ENCODE measurements at places on chromosomes 3 and 15.

- DNase-seq, result peak; percentile 89
These were observed 35.8 kb downstream of the THSD4 start for GRCh38 chr15:71151081-71151480.

GRCh38 chr3:195764961-195765706, 44.4 kb downstream of the MUC20 start:
- no peak for DNase-seq

- DNase-seq, result peak; percentile 29
These were observed 365.6 kb downstream of the TIGIT start for GRCh38 chr3:114659109-114660061.

- no peak for DNase-seq
These were observed 66.3 kb downstream of the SQOR start for GRCh38 chr15:45701108-45701507.

DNA sequence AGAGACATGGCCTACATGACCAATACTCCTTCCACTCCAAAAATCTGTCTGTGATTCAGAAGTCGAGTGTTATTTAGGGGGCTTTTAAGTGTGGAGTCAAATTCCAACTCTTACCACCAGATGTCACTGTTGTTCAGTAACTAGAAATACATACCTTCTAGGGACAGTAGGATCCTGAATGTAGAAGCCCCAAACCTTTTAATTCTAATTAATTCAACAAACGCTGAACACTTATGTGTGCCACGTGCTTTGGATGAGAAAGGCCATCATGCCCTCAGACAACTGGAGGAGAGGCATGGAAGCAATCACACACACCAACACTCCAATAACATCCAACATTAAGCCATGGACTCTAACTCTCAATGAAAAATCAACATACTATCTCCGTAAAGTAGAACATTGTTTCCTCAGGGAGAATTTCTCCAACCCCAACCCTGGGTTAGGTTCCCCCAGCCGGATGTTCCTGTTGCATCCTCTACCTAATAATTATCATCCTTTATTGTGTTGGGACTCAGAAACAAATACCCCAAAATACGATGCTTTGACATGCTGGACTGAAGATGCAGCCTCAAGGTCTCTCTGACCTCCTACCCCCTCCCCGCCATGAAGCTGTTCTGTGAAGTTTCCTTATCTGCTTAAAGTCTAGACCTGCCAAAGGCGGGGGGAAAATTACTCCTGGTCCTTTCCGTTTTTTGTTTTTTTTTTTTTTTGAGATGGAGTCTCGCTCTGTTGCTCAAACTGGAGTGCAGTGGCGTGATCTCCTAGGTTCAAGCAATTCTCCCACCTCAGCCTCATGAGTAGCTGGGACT, 8.0 kb upstream of the CCDC13 start:
- peak; percentile 71 for DNase-seq

DNA sequence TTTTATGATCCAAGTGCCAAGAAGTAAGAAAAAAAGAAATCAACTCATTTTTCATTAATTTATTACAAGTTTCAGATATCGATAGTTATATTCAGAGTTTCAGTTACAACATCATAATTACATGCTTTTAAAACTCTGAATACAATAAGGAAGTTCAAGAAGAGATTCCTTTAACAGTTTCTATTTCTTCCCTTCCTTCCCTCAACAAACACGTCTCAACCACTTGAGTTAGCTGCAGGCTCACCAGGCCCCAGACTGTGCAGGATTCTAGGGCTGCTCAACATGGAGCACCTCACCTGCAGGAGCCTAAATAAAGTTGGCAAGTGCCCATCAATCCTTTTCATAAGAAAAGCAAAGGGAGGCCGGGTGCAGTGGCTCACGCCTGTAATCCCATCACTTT, 79.2 kb upstream of the FNDC3B start:
- no peak for DNase-seq

DNA sequence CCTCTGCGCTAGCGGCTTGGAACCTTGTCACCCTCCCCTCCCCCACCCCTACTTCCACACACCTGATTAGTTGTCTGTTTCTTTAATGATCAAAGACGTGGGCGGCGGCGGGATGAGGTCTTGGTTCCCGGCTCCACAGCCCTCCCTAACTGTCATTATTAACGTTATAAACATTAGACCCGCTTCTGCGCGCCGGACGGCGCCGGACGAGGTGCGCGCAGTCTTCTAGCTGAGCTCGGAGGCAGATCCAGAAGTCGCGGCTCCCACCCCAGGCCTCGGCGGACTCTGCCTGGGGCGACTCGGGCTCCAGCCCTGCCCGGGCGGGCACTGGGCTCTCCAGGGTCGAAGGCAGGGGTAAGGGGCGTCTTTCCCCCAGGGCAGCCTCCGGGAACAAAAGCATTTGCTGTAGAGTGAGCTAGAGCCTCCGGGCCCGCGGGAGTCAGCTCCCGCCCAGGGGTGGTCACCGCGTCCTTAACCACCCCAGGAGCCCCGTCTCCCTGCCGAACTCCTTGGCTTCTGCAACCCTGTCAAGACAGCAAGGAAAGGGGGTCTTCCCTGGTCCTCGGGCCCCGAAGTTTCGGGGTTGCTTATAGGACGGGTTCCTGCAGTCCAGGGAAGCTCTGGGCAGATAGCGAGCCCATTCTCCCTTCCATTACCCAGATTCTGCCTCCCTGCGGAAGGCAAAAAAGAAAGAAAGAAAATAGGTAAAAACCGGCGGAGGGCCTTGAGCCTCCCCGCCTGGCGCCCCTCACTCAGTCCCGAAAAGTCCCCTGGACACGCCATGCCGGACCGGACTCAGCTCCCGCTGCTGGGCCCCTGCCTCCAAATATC, 2.2 kb upstream of the ISLR2 start:
- DNase-seq, result peak; percentile 57

DNA sequence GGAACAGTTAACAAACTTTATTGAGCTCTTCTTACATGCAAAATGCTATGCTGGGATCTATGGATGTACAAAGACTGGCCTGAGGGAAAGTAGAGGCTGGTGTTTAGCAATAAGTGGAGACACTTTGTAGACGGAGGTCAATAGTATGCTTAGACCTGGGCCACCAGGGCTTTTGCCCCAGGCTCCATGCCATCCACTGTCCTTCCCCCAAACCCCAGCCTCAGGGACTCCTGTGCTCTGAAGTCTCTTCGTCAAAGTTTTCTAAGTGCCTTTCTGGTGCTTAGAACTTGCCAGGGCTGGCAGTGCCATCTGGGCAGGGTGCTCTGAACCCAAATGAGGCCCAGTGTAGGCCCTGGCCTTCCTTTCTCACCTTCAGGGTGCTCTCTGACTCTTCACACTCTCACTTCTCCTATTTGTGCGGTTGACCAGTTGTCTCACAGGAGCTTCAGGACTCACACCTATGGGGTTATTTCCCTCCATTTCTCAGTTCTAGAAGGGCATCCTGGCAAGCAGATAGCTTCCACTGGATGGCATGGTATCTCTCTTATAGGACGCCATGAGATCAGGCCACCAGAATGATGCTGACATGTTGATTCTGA, 21.8 kb upstream of the KCNAB1 start:
- DNase-seq, result no peak

DNA sequence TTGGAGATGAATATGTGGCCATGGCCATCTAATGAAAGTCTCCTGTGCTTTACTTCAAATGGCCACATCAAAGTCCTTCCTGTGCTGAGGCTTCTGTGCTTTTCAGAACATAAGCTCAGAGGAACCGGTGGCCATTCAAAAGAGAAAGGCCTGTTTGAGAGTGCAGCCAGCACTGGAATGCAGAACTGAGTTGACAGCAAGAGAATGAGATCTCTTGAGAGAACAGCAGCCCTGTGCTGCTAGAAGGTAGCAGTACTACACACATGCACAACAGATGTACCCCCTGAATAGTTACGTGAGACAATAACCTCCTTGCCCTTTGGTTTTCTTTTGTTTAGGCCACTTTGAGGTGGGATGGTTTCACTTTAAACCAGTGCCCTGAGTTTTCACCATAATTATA, 292.5 kb downstream of the PTPRG start:
- peak; percentile 72 for DNase-seq

- no peak for DNase-seq
These were observed 72.1 kb downstream of the APBA2 start for GRCh38 chr15:28957606-28958498.

DNA sequence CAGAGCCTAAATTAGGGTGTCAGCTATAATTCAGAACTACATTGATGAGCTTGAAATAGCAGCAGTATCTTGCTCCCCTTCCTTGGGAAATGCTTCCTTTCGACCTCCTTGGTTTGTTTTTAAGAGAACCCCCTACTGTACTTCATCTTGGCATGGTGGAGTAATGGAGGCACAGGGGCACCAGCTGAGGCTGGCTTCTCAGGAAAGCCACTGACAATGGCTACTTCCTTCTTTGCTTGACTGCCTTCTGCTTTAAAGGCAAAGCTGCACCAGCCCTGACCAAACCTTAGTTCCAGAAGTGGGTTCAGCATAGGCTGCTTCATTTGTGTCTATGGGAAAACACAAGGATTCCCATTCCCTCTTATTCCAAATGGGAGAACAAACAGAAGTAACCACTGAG, 1.5 kb upstream of the FBXL22 start:
- no peak for DNase-seq

DNA sequence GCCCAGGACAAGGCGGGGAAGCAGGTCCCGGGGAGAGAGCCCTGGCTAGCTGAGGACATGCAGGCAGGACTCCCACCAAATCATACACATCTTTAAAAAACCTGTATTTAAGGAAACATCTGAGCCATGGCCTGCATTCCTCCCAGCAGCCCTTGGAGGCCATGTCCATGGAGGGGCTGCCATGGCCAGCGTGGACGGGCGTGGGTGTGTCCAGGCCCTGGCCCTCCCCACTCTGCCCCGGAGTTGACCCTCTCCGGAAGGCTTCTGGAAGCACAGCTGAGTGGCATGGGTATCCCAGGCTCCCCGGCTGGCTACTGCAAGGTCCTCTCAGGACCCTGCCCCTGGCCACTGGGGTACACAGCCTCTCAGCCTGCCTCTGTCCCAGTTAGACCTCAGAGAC, 149.8 kb downstream of the NSMCE3 start:
- DNase-seq, result no peak

DNA sequence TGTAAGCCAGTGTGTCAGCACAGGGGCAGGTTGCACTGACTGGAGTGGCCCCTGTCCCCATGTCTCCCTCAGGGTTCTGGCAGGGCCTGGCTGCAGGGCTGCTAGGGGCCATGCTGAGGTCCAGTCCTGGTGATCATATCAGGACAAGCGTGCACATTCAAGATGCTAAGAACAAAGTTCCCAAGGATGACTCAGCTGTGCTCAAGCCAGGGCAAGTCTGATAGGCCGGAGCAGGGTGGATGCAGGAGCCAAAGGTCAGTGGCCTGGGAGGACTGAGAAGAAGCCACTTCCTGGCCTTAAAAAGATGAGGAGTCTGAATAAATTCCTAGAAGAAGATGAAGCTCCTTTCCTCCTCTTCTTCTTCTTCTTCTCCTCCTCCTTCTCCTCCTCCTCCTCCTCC, 353.2 kb downstream of the AGBL1 start:
- peak; percentile 53 for DNase-seq

DNA sequence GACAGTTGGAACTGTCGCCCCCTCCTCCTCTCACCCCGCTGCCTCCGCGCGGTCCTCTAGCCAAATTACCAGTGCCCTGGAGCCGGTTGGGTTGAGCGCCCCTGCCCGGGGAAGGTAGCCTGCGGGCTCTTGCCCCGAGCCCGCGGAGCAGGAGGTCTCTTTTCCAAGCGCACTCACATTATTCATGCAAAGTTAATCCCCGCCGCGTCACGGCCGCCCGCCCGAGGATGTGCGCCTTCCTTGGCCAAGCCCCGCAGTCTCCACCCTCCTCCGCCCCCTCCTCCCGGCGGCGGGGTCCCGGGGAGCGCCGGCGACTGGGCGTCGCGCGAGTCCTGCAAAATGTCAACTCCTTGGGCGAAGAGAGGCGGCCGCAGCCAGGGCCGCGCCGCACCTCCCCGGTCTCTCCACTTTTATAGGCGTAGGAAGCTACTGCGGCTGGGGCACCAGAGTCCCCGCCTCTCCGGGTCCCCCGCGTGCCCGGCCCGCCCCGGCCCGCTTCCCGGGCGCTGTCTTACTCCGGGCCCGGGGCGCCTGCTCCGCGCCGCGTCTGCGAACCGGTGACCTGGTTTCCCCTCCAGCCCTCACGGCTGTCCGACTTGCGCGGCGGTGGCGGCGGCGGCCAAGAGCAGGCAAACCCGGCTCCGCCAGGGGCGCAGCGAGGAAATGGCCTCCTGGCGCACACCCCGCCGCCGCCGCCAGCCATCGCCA, at the start of gene THRB:
THRB (minus strand) TSS at position 233 of the 708 bp plus-strand sequence.
- peak; percentile 32 for DNase-seq

DNA sequence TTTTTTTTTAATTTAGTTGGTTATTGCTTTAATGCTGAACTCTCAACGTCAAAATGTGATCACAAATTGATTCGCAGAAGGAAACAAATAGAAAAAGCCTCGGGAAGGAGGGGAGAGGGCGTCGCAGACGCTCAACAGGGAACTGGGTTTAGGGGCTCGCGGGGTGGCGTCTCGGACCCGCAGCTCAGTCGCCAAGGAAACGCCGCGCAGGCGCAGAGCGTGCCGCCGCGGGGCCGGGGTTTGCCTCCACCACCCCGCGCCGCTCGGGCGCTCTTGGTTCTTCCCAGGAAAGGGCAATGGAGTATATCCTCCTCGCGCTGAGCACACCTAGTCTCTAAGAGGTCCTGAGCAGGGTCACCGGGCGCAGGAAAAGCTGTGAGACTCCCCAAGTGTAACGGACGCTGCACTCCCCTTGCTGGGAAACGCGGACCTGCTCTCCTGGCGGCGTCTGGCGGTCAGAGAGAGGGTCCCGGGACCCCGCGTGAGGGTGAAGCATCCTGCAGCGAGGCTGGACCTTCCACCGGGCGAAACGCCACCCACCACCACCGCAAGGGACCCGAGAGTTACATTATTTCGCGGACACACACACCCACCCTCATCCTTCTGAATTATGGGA, 753 bp downstream of the PLCH1 start:
- no peak for DNase-seq

GRCh38 chr15:85748729-85749128, 46.0 kb downstream of the KLHL25 start:
- DNase-seq, result no peak

DNA sequence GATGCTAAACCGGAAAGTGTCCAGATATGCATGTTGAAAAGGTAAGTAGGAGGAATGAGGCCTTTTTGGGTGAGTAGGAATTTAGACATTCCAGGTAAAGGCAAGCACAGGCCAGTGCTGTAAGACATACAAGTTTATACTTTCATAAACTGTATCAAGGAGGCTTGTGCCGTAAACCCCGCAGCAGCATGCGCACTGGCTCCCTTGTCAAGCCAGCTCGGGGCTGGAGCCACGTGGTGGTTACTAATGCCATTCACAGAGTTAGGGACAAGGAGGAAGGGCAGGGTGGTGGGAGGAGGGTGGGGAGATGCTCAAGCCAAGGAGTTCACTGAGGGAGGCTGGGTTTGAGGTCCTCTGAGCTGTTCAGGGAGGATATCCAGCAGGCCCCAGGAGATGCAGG, 35.8 kb downstream of the PLD1 start:
- DNase-seq, result no peak

DNA sequence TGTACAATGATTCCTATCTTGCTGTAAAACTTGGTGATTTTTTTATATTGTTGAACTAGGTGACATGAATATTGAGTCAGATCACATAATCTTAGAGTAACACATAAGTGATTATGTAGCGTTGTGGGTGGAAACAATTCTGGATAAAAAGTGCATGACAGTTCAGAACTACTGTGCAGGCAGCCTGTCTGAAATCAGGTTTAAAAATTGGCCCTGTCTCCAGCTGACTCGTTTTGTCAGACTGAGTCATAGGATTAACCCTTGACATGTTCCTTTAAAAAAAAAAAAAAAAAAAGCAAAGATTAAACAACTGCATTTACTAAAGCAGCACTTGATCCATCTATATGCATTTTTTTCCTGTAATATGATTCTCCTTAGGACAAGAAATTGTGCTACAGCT, 160.0 kb upstream of the CGNL1 start:
- peak; percentile 77 for DNase-seq

- DNase-seq, result no peak
These were observed 20.5 kb downstream of the GJD2 start for GRCh38 chr15:34734303-34734702.
